ENCODE measurements at places on chromosomes 7 and 10.

GRCh38 chr7:157263156-157263555, 73.6 kb upstream of the DNAJB6 start:
- no peak for ATAC-seq

GRCh38 chr10:14349081-14349480, 18.4 kb upstream of the FRMD4A start:
- no peak for ATAC-seq

DNA sequence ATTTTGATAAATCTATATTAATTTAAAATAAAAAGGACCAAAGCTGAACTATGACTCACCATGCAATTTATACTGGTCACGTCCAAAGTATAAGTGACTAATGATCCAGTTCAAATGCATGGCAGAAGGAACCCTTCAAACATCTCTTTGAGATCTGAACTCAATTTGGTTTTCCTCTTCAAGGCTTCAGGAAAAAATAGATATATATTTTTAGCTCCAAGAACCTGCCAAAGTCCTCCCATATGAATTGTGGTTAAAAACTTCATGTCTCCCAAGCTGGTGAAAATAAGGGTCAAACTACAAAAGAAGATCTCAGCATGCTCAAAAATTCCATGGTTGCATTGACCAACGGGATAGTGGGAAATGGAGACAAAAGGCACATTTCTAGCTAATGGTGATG, 34.6 kb upstream of the PDE1C start:
- no peak for ATAC-seq

- no peak for ATAC-seq
Observed at GRCh38 chr7:133061792-133062191, 20.1 kb downstream of the CHCHD3 start.

DNA sequence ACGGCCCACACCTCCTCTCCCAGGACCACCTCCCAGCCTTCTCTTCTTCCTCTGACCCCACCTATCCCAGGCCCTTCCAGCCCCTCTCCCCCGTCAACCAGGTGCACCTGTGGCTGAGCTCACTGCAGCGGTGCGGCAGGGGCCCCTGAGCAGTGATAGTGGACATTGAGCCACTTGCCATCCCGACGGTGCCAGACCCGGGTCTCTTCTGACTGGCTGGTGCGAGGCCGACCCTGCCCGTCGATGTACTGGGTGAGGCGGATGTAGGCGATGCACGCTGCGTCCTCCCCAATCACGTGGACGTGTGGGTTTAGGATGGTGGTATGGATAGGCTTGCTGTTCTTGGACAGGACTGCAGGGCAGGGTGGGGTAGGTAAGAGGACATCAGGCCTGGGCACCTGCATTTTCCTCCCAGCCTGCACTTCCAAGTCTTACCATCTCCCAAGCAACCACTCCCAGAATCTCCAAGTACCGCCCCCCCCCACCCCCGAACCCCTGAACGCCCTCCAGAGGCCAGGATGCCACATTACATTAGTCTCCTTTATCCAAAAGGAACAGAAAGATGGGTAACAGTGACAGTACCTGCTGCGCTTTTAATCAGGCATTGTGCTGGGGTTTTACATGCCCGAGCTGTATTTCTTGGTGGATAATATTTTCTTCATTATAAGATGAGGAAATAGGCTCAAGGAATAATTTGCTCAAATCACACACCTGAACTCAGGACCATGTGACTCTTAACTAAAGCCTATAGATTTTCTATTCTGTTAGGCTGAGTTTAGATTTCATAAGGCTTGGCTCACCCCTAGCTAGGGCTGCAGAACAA, 3.7 kb upstream of the NDST2 start:
- no peak for ATAC-seq

GRCh38 chr10:89398003-89398749, 5.8 kb downstream of the IFIT1 start:
- no peak for ATAC-seq

DNA sequence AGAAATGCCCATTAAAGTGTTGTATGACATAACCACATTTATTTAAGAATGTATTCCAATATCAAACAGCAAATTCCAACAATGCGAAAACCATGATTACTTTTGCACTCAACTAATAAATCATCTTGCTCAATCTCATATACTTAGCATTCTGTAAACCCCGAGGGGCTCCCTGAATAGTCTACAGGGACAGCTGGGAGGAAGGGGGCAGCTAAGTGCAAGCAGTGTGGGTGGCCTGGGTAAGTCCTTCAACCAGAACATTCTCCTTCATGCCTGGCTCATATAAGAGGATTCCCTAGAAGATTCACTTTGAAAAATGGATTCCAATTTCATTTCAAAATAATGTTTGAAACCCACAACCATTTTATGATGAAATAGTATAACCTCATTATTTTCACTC, 355.5 kb downstream of the CDC14C start:
- no peak for ATAC-seq

GRCh38 chr7:16419859-16420258, 1.5 kb downstream of the CRPPA start:
- no peak for ATAC-seq

DNA sequence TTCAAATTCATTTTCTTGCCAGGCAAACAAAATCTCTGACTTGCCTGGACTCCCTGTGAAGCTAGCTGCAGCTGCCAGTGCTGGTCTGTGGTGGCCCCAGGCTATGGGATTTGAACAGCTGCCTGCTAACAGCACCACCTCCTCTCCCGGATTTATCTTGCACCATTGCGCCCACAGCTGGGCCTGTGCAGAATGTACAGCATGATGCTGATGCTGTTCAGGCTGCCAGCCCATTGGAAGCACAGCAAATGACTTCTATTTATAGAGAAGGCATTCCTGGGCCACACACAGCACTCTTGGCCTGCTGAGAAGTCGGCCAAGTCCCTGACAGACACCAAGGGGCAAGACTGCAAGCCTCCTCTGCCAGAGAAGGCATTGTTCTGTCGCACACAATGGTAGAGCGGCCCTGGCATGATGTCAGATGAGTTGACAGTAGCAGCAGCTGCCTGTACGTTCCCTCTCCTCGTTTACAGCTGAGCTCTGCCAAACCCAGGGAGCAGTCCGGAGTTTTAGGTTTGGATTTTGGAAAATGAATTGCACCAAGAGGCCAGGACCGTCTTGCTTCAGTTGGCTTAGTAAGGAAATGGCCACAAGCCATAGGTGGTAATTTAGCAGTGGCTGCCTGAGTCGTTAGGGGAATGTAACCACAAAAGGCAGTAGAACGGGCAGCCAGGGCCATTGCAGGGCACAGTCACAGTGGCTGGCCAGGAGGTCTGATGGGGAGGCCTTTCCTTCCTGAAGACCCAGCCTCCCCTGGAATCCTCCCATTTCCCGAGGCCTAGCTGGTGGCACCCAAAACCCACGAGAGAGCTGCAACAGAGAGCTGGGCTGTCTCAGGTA, 38.5 kb downstream of the MTURN start:
- ATAC-seq, result no peak

- ATAC-seq, result no peak
Observed at GRCh38 chr7:26348234-26348851, 56.7 kb downstream of the SNX10 start.

DNA sequence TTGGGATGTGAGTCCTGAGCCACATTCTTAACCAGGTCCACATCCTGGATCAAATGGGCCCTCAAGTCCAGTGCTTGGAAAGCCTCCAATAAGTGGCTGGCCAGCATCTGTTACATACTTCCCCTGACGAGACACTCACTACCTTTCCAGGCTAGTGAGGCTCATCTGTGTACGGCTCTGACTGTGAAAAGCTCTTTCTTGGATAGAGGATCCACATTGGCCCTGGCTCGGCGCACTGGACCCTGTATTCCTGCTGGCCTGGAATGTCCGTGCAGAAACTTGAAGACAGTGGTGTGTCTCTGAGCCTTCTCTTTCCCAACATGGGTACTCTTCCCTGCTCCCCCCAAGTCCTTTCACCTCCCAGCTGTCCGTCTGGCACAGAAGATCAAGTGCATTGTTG, 35.5 kb downstream of the MYL10 start:
- no peak for ATAC-seq

DNA sequence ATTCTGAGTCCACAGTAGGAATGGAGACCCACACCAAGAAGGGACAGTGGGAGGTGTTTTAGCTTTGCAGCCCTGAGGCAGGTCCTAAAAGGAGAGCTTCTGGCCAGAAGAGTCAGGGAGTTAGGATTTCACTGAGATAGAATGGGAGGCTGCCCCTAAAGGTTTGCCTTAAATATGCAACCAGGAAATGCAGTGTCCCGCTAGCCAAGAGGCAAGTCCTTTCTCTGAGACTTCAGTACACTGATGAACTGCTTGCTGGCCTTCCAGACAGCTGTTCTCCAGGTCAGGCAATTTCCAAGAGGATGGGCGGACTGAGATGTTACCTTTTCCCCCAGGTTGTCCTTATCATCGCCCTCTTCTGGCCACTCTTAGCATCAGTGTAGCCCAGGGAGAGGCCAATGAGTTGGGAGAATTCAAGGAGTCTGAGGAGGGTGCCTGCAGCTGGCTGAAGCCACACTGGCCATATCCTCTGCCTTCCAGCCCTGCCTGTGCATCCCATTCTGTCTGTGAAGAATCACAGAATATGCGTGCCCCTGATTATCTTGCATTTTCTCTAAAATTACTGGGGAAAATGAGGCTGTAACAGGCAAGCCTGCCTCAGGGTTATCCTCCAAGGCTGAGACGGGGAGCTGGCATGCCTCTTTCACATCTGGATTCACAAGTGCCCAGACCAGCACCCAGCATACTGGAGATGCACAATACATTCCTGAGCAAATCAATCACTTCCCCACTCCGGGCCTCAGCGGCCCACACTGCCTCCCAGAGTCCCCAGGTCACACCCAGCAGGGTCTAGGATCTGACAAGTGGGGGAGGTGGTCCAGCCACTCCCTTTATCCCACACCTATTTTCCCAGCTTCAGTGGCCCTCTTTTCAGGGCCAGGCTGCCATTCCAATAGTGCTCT, 2.4 kb downstream of the TLL2 start:
- peak; percentile 23 for ATAC-seq

- no peak for ATAC-seq
Observed at GRCh38 chr10:76334255-76334654, 902.8 kb downstream of the LRMDA start.

DNA sequence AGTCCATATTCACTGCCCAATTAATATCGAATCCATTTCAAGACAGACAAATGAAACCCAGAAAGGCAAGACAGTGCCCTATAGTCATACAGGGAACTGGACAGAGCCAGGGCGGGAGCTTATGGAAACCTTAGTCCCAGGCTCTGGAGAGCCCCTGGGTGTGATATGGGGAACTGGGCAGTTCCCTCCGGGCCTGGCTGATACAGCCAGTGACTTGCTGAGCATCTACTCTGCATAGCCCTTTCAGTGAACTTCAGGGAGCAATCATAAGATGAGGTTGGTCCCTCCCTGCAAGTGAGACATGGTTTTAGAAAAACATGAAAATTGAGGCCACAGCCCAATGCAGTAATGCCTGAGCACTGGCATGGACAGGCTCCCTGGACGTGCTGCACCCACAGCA, 241.9 kb downstream of the GRID1 start:
- no peak for ATAC-seq

- ATAC-seq, result peak; percentile 88
Observed at GRCh38 chr7:143008007-143008901, 18.7 kb downstream of the OR9A2 start.

DNA sequence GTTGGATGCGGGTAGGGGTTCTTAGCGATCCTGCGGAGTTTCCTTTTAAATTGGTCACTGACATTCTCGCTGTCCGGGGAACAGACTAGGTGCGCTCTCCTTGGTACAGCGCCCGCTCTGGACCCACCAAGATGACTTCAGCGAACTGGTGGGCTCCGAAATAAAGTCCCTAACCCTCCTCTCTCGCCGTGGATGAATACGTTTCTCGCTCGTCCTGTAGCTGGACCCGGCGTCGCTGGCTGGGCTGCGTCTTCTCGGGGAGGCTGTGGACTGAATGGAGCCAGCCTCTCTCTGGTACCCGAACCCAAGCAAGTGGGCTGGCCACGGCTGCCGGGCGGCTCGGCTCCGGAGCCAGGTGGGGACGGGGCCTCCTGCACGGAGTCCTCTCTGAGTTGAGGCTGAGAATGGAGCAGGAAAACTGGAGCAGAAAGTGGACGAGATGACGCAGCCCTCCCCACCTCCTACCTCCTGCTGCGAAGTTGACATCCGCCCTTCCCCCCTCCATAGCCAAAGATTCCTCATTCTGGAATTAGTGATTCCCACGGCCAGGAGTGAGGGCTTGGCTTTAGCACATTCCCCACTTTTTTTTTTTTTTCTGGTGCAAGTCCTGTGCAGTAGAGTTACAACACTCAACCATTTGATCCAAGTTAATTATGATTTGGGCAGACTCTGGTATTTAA, 1.5 kb downstream of the UNC5B start:
- no peak for ATAC-seq

DNA sequence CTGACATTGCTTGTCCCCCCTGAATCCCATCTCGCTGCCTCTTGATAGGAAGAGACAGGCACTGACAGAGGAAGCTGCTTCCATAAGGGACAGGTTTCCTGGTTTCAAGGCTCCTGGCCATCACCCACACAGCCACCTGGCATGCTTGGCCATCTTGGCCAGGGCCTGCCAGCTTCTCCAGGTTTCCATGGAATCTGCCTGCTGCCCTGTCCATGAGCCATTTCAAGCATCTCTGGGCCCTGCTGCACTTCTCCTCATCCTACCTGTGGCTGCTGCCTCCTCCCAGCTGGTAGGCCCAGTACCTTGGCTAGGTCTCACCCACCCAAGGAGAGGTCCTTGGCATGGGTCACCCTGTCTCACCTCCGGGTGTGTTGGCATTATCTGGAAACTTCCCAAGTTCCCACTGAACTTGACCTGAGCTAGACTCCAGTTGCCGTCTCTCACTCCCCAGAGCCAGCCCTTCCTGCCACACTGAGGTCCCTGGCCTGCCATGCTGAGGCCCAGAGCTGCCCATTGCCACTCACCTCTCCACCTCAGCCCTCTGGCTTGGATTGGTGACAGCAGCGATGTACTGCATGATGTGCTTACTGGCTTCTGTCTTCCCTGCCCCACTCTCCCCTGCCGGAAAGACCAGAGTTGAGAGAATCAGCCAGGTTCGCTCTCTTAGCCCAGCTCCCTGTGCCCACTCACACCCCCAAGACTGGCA, 2.6 kb downstream of the MYO1G start:
- ATAC-seq, result no peak

- peak; percentile 29 for ATAC-seq
Observed at GRCh38 chr10:7756360-7756992, 31.3 kb downstream of the KIN start.

- no peak for ATAC-seq
Observed at GRCh38 chr10:86304436-86304835, 62.2 kb downstream of the GRID1 start.

GRCh38 chr7:87445897-87446296, 29.6 kb downstream of the ABCB4 start:
- ATAC-seq, result no peak

DNA sequence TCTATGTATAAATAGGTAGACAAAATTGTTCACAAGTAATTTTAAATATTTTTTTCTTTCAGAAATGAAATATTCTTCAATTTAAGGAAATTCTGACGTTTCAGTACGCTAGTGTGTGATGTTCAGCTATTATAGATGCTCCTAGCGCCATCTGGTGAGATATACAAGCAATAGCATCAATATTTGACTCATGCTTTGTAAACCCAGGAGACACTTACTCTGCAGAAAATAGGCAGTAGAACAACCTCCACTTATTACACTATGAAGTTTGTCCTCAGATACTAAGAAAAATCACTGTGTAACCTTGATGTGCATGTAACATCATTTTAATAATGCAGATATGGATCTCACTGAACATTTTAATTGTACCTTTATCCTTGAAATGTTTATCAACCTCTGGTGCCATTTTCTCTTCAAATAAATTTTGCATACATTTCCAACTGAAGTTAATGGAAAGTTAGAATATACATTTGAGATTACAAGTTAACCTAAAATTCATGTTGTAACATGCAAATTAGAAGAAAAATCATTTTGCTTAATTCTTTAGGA, 151.5 kb upstream of the FAM3C start:
- ATAC-seq, result peak; percentile 42

GRCh38 chr10:69315610-69316312, 37.5 kb downstream of the HK1 start:
- no peak for ATAC-seq
